ENCODE measurements at places on chromosomes 1 and 21.
A peak's percentile ranks its signal among the peaks of the same experiment; 100 is the strongest.

DNA sequence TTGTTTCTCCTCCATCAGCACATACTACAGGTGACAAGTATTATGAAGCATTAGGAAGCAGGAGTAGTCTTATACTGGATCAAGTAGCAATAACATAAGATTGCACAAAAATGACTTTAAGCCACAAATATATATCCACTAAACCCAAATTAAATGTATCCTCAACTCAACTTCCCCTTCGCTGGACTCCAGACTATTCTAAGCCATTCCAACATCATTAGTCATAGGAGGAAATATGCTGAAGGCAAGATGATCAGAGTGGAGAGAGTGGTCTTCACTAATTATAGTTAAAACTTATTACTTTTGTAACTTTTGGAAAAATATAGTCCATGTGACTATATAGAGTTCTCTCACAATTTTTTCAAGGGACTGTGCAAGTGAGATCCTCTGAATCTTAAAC is 390.7 kb upstream of the ZP4 start:
- DNase-seq = no peak

- no peak for DNase-seq
Observed at GRCh38 chr1:46041551-46041950, 90.9 kb downstream of the PIK3R3 start.

DNA sequence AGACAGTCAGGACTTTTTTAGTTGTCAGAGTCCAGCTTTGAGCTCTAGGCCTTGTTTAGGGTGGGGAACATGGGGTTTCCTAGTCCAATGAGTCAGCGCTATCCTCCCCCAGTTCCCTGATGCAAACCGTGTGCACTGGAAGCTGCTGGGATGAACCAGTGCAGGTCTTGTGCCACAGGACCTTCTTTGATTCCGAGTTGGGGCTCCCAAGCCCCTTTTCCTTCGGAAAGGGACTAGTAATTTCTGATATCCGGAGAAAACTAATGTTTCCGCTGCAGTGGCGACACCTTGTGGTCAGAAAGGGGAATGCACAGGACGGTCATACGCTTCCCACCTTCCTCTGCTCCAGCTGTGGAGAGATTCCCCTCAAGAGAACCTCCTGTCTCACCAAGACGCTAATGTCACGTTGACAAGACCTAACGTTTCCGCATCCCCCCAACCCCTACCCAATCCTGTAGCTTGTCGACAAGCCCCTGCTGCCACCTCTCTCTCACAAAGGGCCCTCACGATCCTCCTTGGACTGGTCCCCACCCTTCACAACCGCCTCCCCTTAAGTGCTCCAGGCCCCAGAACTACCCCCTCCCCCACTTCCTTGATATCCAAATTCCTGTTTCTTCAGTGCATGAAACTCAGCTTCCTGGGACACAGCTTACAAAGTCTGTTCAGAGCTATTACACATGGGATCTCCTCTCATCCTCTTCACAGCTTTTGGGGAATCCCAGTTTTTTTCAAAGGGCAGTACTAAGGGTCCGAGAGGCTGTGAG is 30.9 kb downstream of the GPA33 start:
- DNase-seq = peak; percentile 70

- DNase-seq = peak; percentile 8
Observed at GRCh38 chr21:24367936-24368335, 1239.3 kb downstream of the MRPL39 start.

DNA sequence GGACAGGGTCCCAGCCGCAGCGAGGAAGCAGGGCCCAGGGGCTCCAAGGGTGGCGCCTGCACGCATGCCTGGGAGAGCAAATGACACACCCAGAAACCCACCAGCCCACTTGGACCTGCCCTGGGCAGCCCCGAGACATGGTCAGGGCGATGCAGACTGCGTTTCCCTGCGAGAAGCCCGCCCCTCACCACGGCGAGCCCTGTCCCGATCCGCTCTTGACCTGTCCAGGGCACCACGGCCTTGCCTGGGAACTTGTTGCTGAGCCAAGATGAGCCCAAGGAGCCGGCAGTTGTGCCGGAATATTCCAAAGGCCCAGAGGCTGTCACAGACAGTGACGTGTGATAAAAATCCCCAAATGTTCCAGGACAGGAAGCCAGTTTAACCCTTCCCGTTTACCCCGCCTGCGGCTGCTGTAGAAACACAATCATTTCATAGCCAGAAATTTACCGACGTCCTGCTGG is 78.1 kb downstream of the SIK1 start:
- peak; percentile 62 for DNase-seq

- peak; percentile 89 for DNase-seq
Observed at GRCh38 chr1:14365301-14365988, 233.0 kb upstream of the KAZN start.

- DNase-seq = no peak
Observed at GRCh38 chr1:209831615-209832014, 3.8 kb downstream of the UTP25 start.

Data from muscle of leg (tissue), 16 donors.